Iris pigment epithelial cell (primary cell): ENCODE measurements at places on chromosomes 13 and 19.

DNA sequence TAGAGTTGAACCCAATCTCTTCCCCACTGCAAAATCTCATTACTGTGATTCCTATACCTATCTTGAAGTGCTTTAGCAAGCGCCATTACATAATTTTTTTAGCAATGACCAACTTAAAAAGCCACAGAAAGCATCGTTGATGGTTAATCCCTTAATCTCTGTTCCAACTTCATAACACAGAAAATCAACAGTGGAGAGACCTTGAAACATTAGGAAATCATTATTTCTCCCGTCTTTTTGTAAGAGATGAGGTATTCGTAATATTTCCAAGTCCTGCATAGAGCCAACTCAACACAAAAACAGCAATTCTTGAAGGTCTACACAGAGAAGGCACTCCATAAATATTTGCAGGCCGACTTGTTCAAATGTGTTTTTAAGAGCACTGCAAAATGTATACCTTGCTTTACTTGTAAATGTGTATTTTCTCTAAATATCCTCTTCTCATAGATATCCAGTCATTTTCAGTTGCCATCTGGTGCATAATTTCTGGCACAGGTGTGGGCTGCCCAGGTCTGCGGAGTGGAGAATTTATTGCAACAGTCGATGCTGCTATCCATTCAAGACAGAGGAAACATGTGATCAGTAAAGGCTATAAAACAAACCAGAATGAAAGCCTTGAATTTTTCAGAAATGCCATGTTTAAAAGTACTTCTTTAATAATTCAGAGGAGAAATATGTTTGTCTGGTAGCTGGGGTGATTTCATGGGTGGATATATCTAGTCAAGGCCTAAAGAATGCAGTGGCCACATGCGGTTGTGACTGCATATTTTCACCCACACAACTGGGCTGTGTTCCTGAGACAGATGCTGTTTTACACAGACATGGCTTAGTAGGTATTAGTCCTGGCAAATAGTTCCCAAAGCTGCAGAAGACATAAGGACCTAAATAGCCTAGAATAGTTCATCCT, 234.3 kb upstream of the STARD13 start:
- peak; percentile 96 for DNase-seq

DNA sequence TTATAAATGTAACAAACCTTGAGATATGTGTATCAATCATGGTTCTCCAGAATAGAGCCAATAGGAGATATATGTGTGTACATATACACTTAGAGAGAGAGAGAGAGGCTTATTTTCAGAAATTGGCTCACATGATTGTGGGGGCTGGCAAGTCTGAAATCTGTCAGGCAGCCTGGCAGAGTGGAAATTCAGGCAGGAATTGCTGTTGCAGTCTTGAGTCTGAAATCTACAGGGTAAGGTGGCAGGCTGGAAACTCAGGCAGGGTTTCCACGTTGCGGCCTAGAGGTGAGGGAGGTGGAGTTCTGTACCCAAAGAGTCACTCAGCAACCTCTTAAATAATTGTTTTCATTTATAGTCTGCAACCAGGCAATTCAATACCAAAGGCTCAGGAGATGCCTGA, 218.4 kb downstream of the B3GLCT start:
- DNase-seq = no peak

- DNase-seq = peak; percentile 48
Observed at GRCh38 chr13:100088273-100088643, 635 bp upstream of the PCCA start.

DNA sequence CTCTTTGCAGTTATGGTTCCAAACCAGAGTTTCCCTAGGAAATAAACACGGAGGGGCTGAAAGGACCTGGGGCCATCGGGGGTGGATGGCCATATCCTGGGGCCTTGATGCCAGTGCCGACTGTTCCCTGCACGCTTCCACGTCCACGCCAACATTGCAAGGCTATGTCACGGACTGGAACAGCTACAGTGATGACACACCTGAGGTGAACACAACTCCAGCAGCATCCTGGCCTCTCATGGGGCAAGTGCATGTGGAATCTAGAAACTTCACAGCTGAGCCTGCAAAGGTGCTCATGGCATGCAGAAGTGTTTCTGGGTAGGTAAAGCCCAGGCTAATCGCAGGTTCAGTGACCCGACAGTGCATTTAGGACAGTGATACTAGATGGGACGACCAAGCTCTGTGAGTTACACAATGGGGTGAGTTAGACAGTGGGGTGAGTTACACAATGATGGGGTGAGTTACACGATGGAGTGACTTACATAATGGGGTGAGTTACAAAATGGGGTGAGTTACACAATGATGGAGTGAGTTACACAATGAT, 52.0 kb upstream of the GAS6 start:
- no peak for DNase-seq

DNA sequence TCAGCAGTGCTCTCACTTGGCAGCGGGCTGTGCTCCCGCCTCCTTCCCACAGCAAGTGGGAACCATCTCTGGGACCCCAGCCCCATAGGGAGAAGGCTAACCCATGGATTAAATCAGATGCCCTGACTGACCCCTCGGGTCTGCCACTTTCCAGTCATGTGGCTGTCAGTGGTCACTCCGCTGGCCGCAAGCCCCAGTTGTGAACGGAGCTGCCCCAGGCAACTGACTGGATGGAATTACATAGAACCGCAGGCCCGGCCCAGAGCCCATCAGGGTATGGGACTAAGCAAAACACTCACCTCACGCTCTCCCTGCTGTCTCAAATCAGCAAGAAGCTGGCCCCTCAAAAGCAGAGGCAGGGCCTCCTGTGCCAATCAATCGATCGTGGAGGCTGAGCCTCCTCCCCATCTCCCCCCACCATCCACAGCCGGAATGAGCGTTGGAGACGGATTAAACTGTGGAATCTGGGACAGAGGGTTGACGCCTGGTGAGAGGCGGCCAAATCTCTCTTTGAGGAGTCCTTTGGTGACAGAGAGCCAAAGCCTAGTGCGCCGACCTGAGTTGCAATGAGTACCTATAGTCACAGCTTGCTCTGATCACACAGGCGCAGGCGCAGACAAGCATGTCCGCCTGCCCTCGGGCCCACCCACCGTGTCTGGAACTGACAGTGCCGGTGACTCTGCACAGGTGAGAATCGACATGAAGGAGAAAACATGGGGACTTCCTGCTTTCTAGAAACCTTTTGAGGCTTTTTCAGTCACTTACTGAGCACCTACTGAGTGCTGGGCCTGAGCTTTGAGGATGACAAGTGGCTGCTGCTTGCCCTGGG, 38.7 kb downstream of the PBX4 start:
- DNase-seq = no peak

GRCh38 chr19:3538965-3539755, at the start of gene TEKTIP1:
TSS of gene TEKTIP1 (plus strand) at chr19:3539174. CDS start at chr19:3539178, 4 bp downstream.
- no peak for DNase-seq
